Purkinje cell (primary cell): ENCODE measurements at places on chromosomes 6 and 20. TPM values are rescaled to one million over a fixed set of nuclear protein-coding genes. Genes with fewer than 3 reads are reported as not detected.

The SEMG1 gene
- not detected in 2 replicates for polyA plus RNA-seq

The OXT gene
- not detected in 2 replicates for polyA plus RNA-seq

The REM1 gene
- not detected in 2 replicates for polyA plus RNA-seq

The SNAP25 gene
- 640 and 1,248 TPM in 2 replicates for polyA plus RNA-seq

The C6orf58 gene
- polyA plus RNA-seq: 1.5 TPM in 1 of 2 replicates, not detected in the other

The PSORS1C2 gene
- not detected in 2 replicates for polyA plus RNA-seq

The RAD21L1 gene
- not detected in 2 replicates for polyA plus RNA-seq

The CDSN gene
- polyA plus RNA-seq: not detected in 2 replicates

The OPN5 gene
- polyA plus RNA-seq: 1.6 and 2.9 TPM in 2 replicates

The CFAP206 gene
- 3.8 and 5.3 TPM in 2 replicates for polyA plus RNA-seq

The VNN1 gene
- 1.6 and 2.5 TPM in 2 replicates for polyA plus RNA-seq

The TSBP1 gene
- not detected in 2 replicates for polyA plus RNA-seq

The PRIM2 gene
- 2.2 and 6.8 TPM in 2 replicates for polyA plus RNA-seq

The GHRH gene
- not detected in 2 replicates for polyA plus RNA-seq

The PI16 gene
- not detected in 2 replicates for polyA plus RNA-seq

The FAM83C gene
- polyA plus RNA-seq: not detected in 2 replicates

The COL21A1 gene
- polyA plus RNA-seq: 0.29 and 7.7 TPM in 2 replicates

The TBXT gene
- polyA plus RNA-seq: not detected in 2 replicates

The LKAAEAR1 gene
- polyA plus RNA-seq: not detected in 2 replicates

The EPPIN gene
- not detected in 2 replicates for polyA plus RNA-seq

The LST1 gene
- polyA plus RNA-seq: not detected in 2 replicates

The TNFRSF6B gene
- polyA plus RNA-seq: not detected in 2 replicates

The SLC22A2 gene
- not detected in 2 replicates for polyA plus RNA-seq

The ANKEF1 gene
- 2.5 and 3.1 TPM in 2 replicates for polyA plus RNA-seq

The EPB41L1 gene
- 10.3 and 15.2 TPM in 2 replicates for polyA plus RNA-seq

The FAM162B gene
- polyA plus RNA-seq: not detected in 2 replicates

The GINS1 gene
- 0.40 TPM in 1 of 2 replicates, not detected in the other for polyA plus RNA-seq
